Suprapubic skin (tissue), 4 donors: ENCODE measurements at places on chromosomes 5 and 9.

DNA sequence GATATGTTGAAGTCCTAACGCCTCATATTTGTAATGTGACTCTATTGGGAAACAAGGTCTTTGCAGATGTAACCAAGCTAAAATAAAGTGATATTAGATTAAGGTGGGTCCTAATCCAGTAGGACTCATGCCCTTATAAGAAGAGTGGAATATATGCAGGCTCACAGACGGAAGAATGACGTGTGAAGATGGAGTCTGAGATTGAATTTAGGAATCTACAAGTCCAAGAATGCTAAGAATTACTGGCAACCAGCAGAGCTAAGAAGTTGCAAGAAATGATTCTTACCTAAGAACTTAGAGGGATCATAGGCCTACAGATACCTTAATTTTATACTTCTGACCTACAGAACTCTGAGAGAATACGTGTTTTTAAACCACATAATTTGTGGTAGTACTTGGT is 350.0 kb upstream of the ST8SIA4 start:
- no peak for DNase-seq

GRCh38 chr9:104028827-104029226 is 65.3 kb upstream of the SMC2 start:
- no peak for DNase-seq

GRCh38 chr9:135561391-135562234 is at the start of gene PAEP:
Gene PAEP, plus strand, starts transcription at chr9:135561756.
- peak; percentile 70 for DNase-seq

- DNase-seq = no peak
Measured at GRCh38 chr5:68378204-68378820, 162.8 kb downstream of the PIK3R1 start.

- no peak for DNase-seq
Measured at GRCh38 chr5:103410172-103410571, 151.6 kb downstream of the MACIR start.
